ENCODE measurements at places on chromosomes 6 and 20. TPM values are rescaled to one million over a fixed set of nuclear protein-coding genes. Genes with fewer than 3 reads are reported as not detected.
A peak's percentile ranks its signal among the peaks of the same experiment; 100 is the strongest.

GRCh38 chr6:109920911-109921310 lies 57.2 kb upstream of the GPR6 start:
- DNase-seq, result no peak

DNA sequence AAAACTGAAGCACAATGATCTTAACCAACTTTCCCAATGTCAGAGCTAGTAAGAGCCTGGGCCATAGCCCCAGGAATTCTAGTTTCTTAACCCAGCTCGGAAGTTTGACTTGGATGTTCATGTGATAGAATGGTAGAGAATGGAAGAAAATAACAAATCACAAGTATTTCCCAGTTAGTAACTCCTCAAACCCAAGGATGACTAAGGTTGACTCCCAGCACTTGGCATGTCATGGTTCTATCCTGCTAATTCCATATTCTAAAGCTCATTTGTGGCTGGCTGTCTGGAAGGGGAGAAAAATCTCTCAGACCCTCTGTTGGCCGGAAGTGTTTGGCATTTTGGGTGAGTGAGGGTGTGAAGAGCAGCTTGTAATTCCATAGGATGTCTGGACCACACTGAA lies 248.7 kb downstream of the RFPL4B start:
- DNase-seq, result no peak

The SLC22A1 gene
- total RNA-seq, result not detected

GRCh38 chr6:28981431-28981832 lies 23.7 kb downstream of the ZNF311 start:
- peak; percentile 56 for DNase-seq

DNA sequence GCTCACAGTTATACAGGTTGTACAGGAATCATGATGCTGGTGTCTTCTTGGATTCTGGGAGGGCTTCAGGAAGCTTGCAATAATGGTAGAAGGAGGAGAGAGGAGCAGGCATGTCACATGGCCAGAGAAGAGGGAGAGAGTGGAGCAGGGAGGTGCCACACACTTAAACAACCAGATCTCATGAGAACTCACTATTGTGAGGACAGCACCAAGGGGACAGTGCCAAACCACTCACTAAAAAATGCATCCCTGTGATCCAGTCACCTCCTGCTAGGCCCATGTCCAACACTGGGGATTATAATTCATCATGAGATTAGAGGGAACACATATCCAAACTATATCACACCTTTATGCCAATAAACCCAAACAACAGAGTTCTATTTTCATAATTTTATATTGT lies 67.2 kb downstream of the TRDN start:
- DNase-seq, result no peak

- no peak for DNase-seq
Observed at GRCh38 chr6:6645261-6645917, 56.9 kb downstream of the LY86 start.

- DNase-seq, result peak; percentile 80
Observed at GRCh38 chr6:161168281-161168891, 105.5 kb downstream of the AGPAT4 start.

- DNase-seq, result no peak
Observed at GRCh38 chr6:134063966-134064445, 11.6 kb upstream of the SLC2A12 start.

- DNase-seq, result no peak
Observed at GRCh38 chr20:41714030-41714429, 95.9 kb upstream of the CHD6 start.

DNA sequence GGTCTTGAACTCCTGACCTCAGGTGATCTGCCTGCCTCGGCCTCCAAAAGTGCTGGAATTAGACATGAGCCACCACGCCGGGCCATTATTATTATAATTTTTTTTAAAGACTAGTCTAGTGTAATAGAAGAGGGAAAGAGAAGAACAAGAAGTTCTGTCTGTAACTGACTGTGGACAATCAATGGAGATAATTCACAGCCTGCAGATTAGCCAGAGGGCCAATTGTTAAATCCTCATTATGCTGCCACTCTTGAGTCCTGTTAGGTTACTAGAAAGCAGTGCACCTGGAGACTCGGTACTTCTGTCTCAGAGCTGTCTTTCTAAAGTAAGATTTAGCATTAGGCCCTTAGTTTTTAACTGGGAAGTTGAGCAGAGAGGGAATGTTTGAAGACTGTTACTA lies 37.5 kb downstream of the CARMIL1 start:
- DNase-seq, result no peak

The FOXA2 gene
- not detected for total RNA-seq

DNA sequence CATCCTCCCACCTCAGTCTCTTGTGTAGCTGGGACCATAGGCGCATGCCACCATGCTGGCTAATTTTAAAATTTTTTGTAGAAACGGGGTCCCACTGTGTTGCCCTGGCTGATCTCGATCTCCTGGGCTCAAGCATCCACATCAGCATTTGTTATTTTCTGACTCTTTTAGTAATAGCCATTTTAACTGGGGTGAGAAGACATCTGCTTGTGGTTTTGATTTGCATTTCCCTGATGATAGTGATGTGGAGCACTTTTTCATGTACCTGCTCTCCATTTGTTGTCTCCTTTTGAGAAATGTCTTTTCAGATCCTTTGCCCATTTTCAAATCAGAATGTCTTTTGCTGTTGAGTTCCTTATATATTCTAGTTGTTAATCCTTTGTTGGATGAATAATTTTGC lies 22.2 kb upstream of the TULP4 start:
- no peak for DNase-seq

- no peak for DNase-seq
Observed at GRCh38 chr6:4802312-4802935, 26.2 kb downstream of the CDYL start.

- no peak for DNase-seq
Observed at GRCh38 chr6:126210398-126211075, 129.4 kb upstream of the CENPW start.

GRCh38 chr6:4812068-4812467 lies 35.9 kb downstream of the CDYL start:
- peak; percentile 52 for DNase-seq

The CARMIL1 gene
- 6.4 TPM for total RNA-seq

- DNase-seq, result no peak
Observed at GRCh38 chr6:38346291-38347079, 293.2 kb downstream of the BTBD9 start.

The APOM gene
- not detected for total RNA-seq

DNA sequence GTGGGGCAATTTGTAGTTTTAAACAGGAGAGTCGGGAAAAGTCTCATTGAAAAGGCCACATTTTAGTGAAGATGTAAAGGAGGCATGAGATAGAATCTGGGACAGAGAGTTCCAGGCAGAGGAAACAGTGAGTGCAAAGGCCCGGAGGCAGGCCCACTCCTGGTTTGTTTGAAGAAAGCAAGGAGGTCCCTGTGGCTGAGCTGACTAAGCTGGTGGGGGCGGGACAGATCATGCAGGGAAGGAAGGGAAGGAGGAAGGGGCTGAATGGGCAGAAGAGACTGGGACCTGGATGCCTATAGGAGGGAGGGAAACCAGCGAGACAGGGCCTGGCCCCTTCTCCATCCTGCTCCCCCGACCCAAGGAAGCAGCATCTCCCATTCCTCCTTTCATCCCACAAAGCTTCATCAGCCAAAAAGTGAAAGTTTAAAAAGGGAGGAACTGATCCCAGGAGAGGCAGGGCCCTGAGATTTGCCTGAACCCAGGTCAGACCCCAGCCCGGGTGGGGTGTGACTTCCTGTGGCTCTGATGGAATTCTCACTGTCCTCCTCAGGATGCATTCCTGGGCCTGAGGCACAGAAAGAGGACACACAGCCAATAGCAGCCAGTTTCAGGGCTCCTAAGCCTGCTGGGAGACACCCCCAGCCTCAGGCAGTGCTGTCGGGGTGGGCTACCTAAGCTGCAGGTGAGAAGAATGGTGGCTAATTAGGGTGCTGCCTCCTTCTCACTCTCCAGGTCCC lies 54.2 kb upstream of the SIRPA start:
- no peak for DNase-seq

DNA sequence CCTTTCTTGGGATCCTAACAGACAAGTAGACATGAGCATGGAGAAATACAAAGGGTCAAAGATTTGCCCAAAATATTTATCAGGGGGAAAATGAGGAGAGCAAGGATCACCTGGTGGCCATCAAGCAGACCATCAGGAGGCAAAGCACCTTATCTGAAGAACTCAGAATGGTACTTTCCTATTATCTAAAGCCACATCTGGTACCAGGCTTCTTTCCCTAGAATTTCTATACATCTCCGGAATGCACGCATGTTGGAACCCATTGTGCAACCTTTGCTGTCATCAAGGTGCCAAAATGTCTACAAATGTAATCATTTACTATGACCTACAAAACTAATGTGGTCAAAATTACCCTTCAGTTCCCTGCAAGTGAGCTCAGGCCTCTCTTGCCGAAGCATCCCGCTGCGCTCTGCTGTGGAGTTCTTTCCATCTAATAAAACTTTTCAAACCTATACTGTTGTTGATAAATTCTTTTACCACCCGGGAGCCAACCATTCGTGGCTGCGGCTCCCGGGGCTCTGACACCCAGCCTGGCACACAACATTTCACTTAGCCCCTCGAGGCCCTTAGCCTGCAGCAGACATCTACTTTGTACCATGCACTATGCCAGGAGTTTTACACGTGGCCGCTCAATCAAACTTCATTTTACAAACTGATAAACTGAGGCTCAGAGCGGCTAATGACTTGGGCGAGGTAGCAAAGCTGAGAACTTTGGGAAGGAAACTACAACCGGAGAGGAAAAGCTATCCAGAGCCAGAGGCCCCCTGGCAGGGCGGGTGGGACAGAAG lies 3.8 kb upstream of the CPXM1 start:
- DNase-seq, result no peak

DNA sequence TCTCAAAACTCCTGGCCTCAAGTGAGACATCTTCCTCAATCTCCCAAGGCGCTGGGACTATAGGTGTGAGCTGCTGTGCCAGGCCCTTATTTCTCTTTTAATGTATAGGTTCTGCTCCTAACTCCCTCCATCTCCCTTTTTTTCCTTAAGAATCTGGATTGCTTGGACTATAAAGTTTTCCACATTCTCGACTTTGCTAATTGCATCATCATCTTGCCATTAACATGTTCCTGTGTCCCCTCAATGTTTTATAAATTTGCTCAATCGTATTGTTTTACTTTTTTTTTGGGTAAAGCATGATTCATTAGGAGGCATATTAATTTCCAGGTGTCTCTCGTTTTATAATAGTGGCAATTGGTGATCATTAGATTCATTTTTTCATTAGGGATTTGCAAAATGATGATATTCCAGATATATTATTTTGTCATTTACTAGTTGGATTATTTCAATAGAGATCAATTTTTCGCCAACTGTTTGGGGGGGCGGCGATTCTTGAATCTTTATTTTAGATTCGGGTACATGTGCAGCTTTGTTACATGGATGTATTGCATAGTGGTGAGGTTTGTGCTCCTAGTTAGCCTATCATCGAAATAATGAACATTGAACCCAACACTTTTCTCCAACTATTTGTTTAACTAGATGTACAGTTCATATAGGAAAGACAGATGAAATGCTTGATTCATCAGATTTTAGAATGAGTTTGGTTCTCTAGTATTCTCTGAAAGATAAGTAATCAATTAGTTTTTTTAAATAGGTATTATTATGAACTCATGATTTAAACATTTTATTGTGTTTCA lies 68.7 kb downstream of the CBFA2T2 start:
- no peak for DNase-seq

- DNase-seq, result no peak
Observed at GRCh38 chr6:139011980-139012379, 16.6 kb upstream of the ABRACL start.

The MANEA gene
- 11.7 TPM for total RNA-seq

DNA sequence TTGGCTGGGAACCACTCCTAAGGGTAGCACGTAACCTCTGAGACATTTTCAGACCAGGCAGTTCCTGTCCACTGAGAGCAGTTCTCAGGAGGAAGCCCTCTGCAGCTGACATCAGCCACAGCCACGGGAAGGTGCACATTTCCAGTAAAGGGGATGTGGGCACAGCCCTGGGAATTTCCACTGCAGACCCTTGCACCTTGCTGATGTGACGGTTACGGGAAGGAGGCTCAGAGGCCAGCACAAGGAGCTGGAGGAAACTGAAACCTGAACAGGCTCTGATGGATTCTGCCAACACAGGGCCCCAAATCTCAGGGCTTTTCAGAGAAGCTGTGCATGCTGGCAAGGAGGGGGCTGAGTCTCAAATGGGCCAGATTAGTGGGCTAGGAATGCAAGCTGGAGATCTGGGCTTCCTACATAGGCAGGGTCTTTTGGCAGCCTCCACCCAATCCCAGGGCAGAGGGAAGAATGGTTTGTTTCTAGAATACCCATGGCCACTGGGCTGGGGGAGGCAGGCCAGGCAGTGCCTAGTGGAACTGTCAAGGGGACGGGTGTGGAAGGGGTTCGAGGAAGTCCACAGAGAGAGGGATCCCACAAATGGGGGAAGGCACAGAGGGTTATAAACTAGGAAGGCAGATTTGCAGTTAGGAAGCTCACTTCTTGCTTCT lies 14.2 kb downstream of the EBF4 start:
- no peak for DNase-seq

DNA sequence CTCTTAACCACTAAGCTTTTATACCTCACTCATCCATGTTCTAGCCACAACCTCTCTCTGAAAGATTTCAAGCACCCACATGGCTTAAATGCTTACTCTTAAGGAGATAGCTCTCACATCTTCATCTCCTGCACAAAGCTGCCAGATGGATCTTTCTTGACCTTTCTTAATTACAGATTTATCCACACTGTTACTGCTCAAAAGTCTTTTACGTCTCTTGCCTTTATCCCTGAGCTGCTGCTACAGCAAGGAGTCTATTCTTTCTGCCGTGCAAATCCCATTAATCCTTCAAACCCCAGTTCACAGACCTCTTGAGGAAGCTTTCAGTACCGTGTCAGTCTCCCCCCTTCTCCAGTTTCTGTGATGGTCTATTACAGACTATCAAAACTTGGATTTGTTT lies 54.6 kb downstream of the B4GALT5 start:
- no peak for DNase-seq

DNA sequence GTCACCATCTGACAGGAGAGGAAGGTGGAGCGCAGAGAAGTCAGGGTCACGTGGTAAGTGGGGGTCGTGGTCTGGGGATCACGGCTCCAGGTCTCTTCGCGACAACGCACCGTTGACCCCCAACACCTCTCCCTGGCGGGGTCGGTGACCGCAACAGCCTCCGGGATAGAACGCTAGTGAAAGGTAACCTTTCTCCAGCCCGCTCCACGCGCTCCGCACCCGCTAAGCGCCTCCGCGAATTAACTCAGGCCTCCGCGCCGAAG lies 600 bp upstream of the SYNJ2 start:
- DNase-seq, result no peak

The SALL4 gene
- 1.8 TPM for total RNA-seq

The TUBB2B gene
- 29.7 TPM for total RNA-seq

DNA sequence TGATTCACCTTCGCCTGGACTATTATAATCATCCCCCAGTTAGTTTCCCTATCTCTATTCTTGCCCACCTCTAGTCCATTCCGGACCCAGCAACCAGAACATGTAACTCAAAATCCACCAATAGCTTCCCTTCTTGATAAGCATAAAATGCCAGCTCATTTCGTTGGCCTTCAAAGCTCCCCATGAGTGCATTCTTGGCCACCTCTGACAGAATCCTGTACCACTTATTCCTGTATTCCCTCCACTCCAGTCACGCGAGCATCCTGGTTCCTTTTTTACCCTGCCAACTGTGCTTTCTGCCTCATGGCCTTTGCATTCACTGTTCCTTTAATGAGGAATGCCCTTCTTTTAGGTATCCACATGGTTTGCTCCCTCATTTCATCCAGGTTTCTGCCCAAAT lies 36.7 kb downstream of the CYP24A1 start:
- no peak for DNase-seq

The SLC4A11 gene
- total RNA-seq, result 10.9 TPM

GRCh38 chr6:14509120-14509519 lies 391.5 kb downstream of the CD83 start:
- DNase-seq, result no peak

The BTN1A1 gene
- not detected for total RNA-seq

The FAM83B gene
- total RNA-seq, result 0.29 TPM

- DNase-seq, result no peak
Observed at GRCh38 chr6:50978380-50979170, 159.9 kb downstream of the TFAP2B start.
